Activated CD4-positive, alpha-beta memory T cell treated with anti-CD3 and anti-CD28 coated beads for 36 hours (primary cell): ENCODE measurements at places on chromosomes 11 and 22.

- DNase-seq: no peak
Measured at GRCh38 chr11:5604896-5605295, 8.5 kb downstream of the TRIM6 start.

DNA sequence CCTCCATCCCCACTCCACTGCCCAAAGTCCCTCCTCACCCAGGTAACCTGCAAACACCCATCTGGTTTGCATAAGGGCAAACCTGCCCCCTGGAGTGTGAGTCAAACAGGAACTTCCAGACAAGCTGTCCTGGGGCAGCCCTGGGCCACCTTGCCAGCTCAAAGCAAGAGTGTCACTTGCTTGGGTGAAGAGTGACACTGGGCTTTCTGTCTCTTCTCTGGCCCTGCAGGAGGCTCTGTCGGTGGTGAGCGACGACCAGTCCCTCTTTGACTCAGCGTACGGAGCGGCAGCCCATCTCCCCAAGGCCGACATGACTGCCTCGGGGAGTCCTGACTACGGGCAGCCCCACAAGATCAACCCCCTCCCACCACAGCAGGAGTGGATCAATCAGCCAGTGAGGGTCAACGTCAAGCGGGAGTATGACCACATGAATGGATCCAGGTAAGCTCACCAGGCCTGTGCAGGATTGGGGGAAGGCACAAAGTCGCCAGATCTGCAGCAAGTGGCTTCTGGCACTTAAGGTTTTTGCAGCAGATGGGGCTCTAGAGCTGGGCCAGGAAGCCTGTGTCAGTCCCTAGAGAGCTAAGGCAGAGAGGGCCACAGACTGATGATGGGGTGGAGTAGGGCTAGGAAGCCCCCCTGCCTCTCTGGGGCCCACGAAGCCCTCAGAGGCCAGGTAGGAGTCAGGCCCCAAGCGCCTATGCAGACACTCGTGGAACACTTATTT lies 64.2 kb downstream of the FLI1 start:
- peak; percentile 83 for DNase-seq

GRCh38 chr11:93196816-93197379 lies 893 bp downstream of the SLC36A4 start:
- DNase-seq: no peak

DNA sequence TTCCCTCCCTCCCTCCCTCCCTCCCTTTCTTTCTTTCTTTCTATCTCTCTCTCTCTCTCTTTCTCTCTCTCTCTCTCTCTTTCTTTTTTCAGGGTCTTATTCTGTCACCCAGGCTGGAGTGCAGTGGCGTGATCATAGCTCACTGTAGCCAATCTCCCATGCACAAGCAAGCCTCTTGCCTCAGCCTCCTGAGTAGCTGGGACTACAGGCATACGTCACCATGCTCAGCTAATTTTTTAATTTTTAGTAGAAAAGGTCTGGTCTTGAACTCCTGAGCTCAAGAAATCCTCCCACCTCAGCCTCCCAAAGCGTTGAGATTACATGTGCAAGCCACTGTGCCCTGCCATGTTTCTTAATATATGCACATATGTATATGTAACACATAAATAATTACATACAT lies 19.0 kb downstream of the TSKU start:
- DNase-seq: no peak
